Amygdala (tissue), 56 donors: ENCODE measurements at places on chromosomes 7 and 10.

DNA sequence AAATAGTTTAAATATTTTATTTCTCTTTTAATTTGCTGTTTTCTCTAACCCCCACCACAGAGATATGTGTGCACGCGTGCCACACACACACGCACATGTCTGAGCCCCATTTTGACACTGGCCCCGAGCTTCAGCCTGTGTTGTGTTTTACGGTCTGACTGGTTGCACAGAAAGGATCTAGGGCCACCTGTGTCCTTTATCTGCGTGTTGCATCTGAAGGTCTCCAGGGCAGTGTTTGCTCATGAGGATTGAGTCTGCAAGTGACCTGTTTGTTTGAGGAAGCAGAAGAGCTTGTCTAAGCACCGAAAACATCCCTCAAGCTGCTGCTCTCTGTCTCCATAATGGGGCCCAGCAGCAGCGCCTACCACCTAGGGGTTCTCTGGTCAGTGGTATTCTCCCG is 266.4 kb upstream of the LYZL1 start:
- DNase-seq: no peak

DNA sequence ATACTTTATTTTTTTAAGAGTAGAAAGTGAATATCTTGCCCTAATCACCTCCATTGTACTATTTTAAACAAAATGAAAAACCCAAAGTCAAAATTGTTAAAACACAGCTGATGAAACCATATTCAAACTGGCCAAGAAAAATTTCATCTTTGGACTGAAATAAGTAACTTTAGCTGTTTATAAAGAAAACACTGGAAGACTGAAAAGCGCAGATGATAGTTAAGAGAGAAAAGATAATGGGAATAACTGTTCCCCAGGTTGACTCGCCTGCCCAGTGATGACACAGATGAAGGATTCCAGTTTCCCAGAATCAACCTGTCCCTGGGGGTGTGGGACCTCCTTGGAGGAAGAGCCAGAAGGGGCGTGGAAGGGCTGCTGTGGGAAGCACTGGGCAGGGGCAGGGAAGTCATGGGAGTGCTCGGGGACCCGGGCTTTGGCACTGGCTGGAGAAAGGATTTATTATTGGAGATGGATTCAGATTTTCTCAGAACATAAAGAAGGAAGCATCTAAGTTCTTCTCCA is 43.1 kb downstream of the DENND2A start:
- no peak for DNase-seq

- no peak for DNase-seq
Measured at GRCh38 chr7:77982926-77983550, 184.5 kb downstream of the PHTF2 start.

GRCh38 chr7:43659549-43659896 is 69.8 kb downstream of the COA1 start:
- no peak for DNase-seq

DNA sequence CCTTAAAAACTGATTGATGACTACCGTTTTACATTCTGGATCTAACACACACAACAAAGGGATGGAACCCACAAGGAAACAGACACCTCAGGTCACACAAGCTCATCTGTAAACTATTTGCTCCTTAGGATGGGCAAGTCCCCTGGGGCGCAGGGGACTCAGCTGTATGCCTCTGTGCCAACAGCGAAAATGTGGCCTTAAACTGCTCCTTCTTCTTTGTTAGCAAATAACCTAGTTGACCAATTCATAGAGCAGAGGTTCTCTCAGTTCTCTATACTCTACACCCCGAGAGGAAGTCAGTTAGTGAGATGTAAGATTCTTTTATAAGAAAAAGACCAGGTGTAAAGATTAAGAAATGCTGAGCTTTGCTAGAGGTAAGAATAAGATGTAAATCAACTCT is 181.9 kb upstream of the PRSS58 start:
- DNase-seq: no peak
